NCI-H774 (cell line): ENCODE measurements at places on chromosomes 1 and 21.

DNA sequence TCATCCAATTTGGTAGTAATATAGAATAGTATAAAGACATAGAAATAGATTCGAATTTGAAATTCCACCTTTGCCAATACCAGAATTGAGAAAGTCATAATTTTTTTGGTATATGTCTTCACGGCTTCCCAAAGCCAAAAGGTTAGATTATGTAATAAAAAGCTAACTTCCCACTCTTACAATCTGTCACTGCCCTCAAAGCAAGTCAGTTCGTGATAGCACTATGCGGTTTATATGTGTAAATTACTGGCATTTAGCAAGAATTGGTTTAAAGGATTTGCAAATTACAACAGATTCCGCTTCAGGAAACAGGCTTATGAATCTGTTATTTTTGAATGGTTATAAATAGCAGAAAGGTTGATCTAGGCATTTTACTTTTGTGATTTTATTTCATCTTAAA, 679.4 kb upstream of the ADGRL2 start:
- no peak for DNase-seq

DNA sequence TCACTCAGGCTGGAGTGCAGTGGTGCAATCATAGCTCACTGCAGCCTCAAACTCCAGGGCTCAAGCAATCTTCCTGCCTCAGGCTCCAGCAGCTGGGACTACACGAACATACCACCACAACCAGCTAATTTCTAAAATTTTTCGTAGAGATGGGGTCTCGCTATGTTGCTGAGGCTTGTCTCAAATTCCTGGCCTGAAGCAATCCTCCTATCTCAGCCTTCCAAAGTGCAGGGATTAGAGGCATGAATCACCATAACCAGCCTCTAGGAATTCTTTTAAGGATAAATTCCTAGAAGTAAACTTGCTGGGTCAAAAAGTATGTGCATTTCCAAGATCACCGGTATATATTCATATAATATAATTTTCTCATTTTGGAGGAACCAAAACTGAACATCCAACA, 17.6 kb upstream of the HUNK start:
- no peak for DNase-seq

- no peak for DNase-seq
Observed at GRCh38 chr1:201666645-201667044, 127.7 kb downstream of the NAV1 start.

DNA sequence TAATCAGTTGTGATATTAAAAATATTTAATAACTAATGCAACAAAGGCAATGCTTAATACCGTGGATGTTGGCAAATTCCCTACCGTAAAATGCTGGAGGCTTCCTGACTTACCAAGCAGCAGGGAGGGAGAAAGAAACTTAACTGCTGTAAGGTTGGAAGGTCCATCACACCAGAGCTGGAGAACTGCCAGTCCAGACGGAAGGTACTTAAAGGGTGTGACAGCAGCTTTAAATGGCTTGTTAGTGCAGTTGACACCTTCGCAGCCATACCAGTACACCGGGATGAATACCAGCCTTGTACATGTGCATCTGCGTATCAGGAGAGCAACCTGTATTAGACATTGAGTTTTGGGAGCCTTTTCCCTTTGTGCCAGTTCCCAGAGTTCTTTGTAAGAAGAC, 269.5 kb upstream of the NCAM2 start:
- no peak for DNase-seq

- DNase-seq, result no peak
Observed at GRCh38 chr1:7940745-7941436, at the start of gene TNFRSF9. TSS of gene TNFRSF9 (minus strand) at chr1:7940839. CDS start at chr1:7939994, 845 bp downstream.

GRCh38 chr1:107546576-107546975, 405.7 kb downstream of the NTNG1 start:
- DNase-seq, result no peak

DNA sequence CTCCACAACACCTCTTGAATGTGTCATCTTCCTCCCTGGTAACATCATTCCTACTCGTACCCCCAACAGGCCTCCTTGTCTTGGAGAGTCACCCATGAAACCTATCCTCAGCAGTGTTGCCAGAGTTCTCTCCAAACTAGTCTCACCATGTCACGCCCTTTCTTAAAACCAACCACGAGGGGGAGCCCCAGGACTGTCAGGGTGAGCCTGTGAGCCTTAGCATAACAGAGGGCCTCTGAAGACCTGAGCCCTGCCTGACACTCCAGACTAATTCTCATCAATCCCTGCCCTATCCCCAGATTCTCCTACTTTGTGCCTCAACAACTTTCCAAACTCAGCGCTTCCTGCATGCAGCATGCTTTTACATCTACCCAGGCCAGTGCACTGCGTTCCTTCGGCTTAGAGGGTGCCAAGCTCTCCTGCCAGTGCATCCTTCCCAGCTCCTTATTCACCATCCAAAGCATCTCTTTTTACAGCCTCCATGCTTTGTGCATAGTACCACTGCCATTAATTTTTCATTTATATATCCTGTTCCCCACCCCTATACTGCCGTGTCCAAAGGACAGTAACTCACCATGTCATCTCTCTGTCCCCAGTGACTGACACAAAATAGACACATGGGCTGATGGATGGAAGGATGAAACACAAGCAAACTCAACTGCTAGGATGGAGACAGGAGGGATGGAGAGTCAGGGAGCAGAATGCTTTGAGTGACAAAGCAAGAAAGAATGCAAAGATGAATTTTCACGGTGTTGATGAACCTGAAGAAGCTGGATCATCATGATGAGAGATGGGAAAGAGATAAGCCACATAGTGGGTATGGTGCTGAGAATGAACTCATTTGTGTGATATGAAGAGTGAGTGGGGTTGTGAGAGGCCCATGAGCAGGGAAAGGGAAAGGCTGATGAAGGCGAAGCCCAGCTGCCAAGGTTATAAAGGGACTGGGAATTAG, 34.0 kb downstream of the ZNF697 start:
- DNase-seq, result peak; percentile 67

GRCh38 chr1:157360023-157360390, 192.3 kb downstream of the FCRL5 start:
- peak; percentile 93 for DNase-seq

DNA sequence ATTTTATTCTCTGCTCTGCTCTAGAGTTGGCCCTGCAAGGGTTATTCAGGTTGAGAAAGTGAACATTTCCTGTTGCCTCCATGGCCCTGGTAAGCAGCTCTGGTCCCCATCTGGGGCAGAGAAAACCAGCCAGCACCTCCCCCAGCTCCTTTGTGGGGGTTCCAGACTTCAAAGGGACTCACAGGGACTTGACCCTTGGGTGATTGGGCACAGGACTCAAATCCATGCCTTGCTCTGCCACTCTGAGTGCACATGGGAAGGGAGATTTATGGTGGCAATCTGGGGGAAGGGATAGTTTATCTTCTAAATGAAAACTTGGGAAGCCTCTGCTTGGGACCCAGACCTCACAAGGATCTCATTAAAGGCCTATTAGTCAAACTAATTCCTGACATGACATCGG, 212.8 kb downstream of the FOXD2 start:
- no peak for DNase-seq

DNA sequence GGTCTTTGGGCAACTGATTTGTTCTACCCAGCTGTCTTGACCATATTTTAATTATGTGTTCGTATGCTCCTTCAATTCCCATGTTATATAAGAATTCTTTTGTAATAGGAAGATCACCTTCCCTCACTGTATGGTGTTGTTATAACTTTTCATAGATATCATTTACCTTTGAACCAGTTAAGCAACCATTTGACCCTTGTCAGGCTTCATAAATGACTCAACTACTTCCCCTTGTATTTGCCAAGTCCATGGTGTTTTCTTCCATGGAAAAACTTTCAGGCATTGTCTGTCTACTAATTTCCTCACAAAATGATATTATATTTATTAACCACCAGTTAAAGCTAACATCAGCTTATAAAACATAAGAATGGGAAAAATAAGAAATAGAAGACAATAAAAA, 5.1 kb downstream of the BPNT1 start:
- DNase-seq, result no peak

- DNase-seq, result no peak
Observed at GRCh38 chr1:183228347-183229220, 42.5 kb downstream of the LAMC2 start.

DNA sequence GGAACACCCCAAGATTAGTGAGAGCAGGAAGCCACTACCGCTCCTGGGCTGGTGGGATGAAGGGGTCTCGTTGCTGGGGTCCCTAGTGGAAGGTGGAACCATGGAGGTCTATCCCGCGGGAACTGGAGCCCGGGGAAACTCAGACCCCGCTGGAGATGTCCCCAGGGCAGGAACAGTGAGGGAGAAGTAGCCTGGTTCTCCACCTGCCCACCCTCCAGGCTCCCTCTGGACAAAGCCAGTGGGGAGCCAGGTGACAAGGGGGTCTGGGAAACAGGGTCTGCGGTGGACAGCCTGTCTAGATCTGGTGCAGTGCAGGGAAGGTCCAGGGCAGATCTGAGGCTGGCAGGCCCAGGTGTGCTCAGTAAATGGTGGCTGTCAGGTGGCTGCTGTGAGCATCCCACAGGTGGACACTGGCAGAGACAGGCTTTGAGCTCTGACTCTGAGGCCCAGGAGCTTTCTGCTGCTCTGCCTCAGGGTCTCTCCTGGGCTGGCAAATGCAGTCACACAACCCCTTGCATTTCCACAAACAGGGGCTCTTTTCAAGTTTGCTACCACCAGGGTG, 88.0 kb upstream of the TLR5 start:
- no peak for DNase-seq

DNA sequence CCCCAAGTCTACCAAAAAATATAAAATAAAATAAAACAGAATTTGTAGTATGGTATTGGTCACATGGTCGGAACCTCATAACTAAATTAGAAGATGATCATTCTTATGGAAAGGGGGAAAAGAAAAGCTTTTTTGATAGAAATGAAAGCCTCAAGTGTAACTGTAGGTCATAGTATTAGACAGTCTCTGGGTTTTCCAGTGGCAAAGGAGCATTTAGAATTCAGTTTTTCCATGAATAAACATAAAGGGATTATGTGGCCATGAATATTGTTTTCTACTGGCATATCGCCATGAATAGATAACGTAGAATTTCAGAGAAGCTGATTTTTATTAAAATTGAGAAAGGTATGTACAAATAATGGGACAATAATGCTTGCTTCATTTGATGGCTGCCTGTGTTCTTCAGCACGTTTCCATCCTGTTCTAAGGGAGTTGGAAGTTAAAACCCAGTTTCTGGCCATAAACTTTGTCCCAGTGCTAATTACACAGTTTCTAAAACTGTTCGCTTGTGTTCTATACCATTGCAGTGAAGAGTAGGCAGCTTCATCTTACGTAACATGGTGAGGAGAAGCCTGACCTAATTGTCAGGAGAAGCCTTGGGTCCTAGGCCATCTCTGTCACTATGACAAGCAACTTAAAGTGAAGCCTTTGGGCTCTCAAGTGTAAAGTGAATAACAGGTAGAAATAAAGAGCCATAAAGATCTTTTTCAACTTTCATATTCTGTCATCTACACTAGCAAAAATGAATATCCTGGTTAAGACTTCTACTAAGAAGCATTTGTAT, 70.5 kb upstream of the PGD start:
- no peak for DNase-seq
